ENCODE measurements at places on chromosomes 11 and 22.

- DNase-seq: no peak
Measured at GRCh38 chr11:37605229-37605628, 1007.2 kb upstream of the RAG2 start.

- no peak for DNase-seq
Measured at GRCh38 chr22:31160328-31160978, 471 bp downstream of the RNF185 start.

- DNase-seq: no peak
Measured at GRCh38 chr11:3007404-3008010, 15.4 kb upstream of the NAP1L4 start.

DNA sequence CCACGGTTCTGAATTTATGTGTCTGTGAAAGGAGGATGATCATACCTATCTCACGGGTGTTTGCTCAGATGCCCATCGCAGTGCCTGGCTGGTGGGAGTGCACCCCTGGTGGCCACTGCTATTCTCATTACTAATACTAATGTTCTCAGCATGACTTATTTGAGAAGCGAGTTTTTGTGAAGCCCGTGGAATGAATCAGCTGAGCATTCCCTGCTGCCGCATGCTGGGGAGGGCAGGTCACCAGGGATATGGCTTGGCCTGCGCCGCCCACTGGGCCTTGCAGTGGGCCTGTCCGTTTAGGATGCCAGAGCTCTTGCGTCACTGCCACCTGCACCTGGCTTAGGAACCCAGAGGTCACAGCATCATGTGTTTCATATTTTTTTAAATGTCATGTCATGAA lies 16.9 kb downstream of the CTTN start:
- DNase-seq: no peak

GRCh38 chr11:127451861-127452260 lies 451.3 kb upstream of the KIRREL3 start:
- DNase-seq: no peak

GRCh38 chr11:14842002-14842401 lies 50.0 kb downstream of the CYP2R1 start:
- DNase-seq: no peak

GRCh38 chr11:72446929-72447769 lies 12.8 kb upstream of the CLPB start:
- DNase-seq: peak; percentile 69

Measured in SHP77 treated with DMSO at 0.1 percent for 48 hours (cell line).